Mucosa of gallbladder (tissue), 1 donor: ENCODE measurements at places on chromosomes 6 and 20.

GRCh38 chr20:2206957-2207769 lies 88.6 kb upstream of the TGM3 start:
- peak; percentile 70 for DNase-seq

- DNase-seq: no peak
These were observed 105.0 kb upstream of the QKI start for GRCh38 chr6:163309491-163310026.

- DNase-seq: no peak
These were observed 4.4 kb downstream of the PNLDC1 start for GRCh38 chr6:159804504-159804903.

DNA sequence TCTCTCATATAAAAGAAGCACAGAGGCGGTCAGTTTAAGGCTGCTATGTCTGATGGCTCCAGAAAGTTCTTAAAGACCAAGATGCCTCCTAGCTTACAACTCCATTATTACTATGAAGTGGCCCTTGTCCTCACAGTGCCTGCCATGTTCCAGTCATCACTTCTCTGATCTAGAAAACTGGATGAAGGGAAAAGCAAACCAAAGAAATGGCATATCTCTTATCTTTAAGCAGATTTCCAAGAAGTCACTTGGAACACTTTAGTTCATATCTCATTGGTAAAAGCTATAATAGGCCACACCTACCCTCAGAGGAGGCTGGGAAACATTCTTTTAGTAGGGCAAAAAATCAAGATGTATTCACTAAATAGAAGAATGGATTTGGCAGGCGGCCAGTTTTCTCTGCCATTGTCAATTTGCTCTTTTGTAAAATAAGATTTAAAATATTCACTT lies 289.6 kb downstream of the TBC1D7 start:
- DNase-seq: no peak

- DNase-seq: no peak
These were observed 314.2 kb downstream of the LAMA2 start for GRCh38 chr6:129197154-129197553.
